ENCODE measurements at places on chromosomes 12 and 14.
A peak's percentile ranks its signal among the peaks of the same experiment; 100 is the strongest.

GRCh38 chr14:24673059-24673458 lies 39.1 kb upstream of the GZMB start:
- ATAC-seq = peak; percentile 91

GRCh38 chr14:21215879-21216251 lies 53.4 kb downstream of the HNRNPC start:
- no peak for ATAC-seq

DNA sequence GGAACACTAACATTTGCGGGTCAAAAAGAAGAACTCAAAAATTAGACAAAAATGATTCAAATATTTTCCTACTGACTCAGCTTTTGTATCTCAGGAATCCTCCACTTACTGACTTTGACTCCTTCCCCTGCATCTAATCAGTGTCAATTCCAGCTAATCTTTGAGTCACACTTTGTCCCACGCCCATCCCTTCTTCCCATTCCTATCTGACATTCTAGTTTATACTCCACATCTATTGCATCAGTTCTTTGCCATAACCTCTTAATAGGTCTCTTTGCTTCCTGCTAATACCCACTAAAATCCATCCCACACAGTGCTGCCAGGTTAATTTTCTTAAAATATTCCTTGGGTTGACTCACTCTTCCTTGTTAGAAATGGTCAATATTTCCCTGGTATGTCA lies 19.1 kb downstream of the BBS10 start:
- no peak for ATAC-seq

DNA sequence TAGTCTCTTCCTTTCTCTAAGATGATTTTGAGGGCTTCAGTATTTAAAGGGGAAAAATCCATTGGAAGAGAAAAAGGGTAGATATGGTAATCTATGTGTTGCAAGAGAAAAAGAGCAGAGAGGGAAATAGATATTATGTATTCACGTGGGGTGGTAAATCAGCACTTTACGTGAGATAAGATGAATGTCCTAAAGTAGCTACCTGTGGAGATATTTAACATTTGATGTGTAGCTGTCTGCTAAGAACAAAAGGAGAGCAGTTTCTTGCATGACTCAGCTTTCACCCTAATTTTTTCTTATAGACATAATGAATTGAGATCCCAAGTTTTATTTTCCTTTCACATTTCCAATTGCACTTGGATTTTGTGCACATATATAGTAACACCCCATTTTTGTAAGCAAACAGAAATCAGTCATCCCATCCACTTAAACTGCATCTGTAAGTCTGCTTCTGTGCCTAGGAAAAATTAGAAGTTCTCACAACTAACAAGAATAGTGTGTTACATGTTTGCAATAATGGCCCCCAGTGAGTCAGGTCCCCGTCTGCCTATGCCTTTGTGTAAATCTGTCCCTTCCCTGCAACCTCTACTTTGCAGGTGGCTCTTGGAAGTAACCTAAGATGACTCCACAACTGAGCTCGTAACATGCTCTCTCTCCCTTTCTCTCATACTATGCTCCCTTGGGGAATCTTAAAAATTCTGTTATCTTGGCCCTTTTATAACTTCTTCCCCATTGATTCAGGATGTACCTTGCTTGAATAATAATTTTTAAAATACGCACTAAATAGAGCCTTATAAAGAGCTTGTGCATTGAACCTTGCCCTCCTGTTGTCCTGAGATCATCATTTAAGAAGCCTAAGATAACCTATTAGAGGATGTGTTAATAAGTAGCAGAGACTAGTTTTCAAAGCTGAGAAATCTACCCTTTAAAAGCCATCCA lies 3.7 kb downstream of the TMTC3 start:
- no peak for ATAC-seq

DNA sequence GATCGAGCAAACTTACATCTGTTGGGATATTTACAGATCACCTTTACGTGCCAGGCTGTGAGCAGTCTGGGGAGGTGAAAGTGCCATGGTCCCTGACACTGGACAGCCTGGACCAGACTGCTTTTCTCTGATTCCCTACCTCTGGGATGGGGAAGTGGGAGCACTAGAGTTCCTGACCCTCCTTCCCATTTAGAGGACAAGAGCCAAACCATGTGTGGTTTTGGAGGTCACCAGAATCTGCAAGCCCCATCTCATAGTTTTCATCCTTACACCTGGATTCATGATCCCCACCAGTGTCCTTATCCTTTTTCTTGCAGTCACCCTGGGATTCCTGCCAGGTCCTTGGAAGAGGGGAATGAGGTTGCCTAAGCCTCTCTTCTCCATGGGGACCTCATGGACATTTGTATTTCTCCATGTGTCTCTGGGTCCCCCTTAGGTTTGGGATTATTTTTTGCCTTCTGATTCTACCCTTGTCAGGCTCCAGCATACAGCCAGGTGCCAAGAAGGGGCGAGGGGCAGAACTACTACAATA lies 1.5 kb upstream of the WNT10B start:
- ATAC-seq = no peak

DNA sequence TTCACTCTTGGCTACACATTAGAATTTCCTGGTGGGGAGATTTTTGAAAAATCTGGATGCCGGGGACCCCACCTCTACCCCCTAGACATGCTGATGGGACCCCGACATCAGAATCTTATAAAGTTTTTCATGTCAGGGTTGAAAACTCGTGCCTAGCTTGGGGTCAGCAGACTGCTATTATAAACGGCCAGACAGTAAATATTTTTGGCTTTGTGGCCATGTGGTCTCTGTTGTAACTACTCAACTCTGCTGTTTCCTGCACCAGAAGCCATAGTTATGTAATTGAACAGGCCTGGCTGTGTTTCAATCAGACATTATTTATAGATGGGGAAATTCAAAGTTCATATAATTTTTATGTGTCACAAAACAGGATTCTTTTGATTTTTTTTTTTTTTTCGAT lies 41.6 kb downstream of the ACACB start:
- no peak for ATAC-seq

DNA sequence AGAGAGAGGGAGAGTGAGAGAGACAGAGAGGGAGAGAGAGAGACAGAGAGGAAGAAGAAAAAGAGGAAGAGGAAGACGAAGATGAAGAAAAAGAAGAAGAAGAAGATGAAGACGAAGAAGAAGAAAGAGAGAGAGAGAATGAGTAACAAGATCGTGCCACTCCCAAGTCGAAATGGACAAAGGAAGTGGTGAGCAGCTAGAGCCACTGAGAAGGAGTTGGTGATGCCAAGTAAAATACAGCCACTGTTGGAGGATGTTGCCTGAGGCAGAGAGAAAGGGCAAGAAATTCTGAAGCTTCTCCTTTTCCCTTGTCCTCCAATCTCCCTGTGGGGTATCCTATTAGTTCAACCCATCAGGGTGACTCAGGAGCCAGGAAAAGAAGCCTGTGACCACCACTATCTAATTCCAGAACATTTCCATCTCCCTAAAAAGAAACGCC lies 12.5 kb upstream of the ANAPC5 start:
- ATAC-seq = no peak

- peak; percentile 34 for ATAC-seq
These were observed 1.4 kb upstream of the FOXN4 start for GRCh38 chr12:109310247-109311125.

GRCh38 chr12:52942066-52942900 lies 6.6 kb upstream of the KRT18 start:
- ATAC-seq = no peak

Data from stimulated activated memory B cell treated with anti-CD40 and anti-IgM and Interleukin-4, amounts not matched to agents 10 μg/mL and 1 μg/mL and 100 μg/mL, for 72 hours (primary cell).